ENCODE measurements at places on chromosomes 1 and 21.

- DNase-seq = no peak
Measured at GRCh38 chr1:244454412-244454811, 2.7 kb upstream of the ADSS2 start.

GRCh38 chr21:23887725-23888306 lies 1719.5 kb downstream of the MRPL39 start:
- no peak for DNase-seq

- no peak for DNase-seq
Measured at GRCh38 chr1:226029093-226029496, 30.0 kb upstream of the SDE2 start.

DNA sequence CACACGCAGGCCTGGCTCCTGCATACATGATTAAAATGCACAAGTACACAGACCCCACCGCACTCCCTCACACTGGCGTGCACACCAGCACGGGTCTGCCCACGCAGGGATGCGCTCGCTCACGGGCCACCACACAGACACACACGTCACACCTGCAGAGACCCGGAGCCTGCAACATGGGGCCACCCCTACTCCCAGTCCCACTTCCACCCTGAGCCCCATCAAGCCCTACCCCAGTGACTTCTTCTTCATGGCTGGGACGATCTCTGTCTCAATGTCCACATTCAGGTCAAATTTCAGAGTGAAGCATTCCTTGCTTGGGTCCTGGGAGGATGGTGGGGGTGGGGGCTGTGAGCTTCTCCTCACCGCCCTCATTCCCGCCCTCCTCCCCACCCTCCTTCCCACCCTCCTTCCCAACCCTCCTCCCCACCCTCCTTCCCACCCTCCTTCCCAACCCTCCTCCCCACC lies 8.9 kb upstream of the TNFRSF25 start:
- DNase-seq = no peak

DNA sequence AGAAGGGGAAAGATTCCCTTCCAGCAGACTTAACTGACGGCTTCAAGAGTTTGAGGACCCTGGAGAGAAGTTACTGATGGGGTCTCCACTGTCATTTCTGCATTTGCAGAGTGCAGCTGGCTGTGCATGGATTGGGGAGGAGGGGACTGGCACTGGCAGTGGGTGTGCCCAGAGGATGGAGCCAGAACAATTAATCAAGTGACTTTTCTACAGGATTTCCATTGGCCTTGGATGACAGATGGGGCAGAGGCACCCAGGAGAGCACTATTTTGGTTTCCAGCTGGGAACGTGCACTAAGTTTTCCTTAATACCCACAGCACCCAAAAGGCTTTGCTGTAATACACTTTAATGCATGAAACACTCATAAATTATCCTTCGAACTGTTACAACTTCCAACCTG lies 1.3 kb downstream of the NGF start:
- DNase-seq = no peak

GRCh38 chr1:1990222-1990621 lies 13.4 kb downstream of the CFAP74 start:
- DNase-seq = no peak

GRCh38 chr1:183278739-183279591 lies 92.9 kb downstream of the LAMC2 start:
- DNase-seq = no peak

GRCh38 chr1:174060090-174060489 lies 37.9 kb upstream of the RC3H1 start:
- DNase-seq = no peak

DNA sequence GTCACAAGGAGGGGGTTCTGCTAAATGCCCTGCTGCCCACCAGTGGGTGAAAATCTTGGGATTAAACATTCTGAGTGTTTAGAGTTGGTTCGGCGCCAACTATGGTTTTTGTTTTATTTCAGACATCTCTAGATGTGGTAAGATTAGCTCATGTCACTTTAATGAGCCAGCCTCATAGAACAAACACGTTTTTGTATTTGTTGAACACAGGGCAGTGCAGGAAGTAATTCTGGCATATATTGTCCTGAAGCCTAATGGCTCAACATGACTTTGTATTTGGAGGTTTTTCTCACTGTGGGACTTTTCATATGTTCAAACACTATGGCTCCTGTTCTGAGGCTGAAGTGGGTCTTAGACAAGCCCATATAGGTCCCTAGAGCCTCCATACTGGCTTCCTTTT lies 107.8 kb downstream of the NGF start:
- DNase-seq = no peak

DNA sequence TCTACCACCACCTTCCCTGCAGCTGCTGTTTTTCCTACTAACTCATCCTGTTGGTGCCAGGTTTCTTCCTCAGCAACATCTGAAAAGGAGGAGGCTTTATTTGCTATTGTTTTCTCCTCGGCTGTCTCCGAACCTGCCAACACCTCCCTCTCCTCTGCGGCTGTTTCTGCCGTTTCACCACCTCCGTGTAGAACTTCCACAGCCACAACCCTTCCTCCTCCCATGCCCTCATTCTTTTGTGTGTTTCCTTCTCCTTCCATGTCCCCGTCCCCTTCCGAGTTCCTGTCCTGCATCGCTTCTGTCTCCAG lies 59.0 kb upstream of the LRRC53 start:
- peak; percentile 4 for DNase-seq

GRCh38 chr1:9101510-9102146 lies 27.3 kb downstream of the GPR157 start:
- DNase-seq = no peak

GRCh38 chr1:192951691-192952460 lies 107.3 kb downstream of the UCHL5 start:
- no peak for DNase-seq

Data from SK-N-DZ (cell line).